ENCODE measurements at places on chromosomes 6 and 20.
A peak's percentile ranks its signal among the peaks of the same experiment; 100 is the strongest.

DNA sequence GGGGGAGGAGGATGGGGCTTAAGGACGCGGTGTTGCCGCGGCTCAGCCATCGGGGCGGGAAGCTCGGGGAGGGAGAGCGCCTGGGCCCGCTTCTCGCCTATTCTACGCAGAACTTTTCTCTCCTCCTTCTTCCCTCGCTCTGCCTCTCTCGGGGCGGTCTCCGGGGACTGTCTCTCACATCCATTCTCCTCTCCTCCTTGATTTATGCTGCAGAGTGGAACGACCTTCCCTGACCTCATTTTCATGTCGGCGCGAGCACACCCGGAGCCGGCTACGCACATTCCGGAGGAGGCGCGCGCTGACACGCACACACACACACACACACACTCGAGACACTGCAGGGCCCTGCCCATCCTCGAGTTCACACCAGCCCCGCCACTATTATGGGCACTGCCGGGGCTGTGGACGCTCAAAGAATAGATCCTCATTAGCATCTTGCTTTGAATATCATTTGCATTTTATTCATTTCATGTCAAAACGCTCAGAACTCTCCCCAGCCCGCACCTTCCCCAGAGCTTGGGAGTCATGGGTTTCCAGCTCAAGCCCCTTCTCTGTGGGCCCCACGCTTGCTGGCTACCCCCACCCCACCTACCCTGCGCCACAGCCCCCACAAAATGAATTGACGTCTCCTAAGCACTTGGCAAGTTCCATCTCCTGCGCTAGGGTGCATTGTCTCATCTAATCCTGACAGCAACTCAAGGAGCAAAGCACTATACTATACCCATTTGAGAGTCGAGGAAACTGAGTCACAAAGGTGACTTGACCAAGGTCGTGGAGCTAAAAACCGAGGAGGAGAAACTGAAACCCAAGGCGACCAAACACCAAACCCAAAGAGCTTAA lies 36.8 kb downstream of the NCR2 start:
- DNase-seq, result no peak

DNA sequence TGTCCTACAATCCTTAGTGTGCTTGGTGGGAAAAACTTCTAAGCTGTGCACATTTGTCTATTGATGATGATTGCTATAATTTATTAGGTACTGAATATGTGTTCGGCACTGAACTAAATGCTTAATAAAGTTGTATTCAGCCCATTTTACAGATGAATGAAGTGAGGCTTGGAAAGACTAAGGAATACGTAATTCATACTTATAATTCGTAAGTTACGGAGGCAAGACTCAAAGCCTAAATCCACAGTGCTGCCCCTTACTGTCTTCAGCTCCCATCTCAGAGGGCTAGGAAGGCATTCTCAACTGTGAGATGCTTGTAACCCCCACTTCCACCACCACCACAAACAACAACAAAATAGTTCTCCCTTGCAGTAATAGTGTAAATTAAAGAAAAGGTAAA lies 171.3 kb downstream of the HS3ST5 start:
- DNase-seq, result no peak

DNA sequence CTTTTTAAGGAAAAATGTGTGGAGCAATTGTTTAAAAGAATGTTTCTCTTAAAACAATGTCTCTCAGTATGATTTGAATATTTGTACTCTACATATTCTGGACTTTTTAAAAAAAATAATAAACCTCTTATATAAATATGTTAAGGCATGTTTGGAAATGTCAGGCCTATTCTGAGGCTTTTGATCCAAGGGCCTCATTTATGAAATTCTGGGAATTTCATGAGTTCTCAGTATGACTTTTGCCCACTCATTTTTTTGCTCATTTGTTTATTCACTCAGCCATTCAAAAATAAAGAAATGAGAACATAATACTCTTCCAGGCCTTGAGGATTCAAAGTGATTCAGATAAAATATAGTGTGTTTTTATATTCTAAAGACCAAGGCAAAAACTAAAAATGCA lies 60.4 kb downstream of the DOK5 start:
- DNase-seq, result no peak

DNA sequence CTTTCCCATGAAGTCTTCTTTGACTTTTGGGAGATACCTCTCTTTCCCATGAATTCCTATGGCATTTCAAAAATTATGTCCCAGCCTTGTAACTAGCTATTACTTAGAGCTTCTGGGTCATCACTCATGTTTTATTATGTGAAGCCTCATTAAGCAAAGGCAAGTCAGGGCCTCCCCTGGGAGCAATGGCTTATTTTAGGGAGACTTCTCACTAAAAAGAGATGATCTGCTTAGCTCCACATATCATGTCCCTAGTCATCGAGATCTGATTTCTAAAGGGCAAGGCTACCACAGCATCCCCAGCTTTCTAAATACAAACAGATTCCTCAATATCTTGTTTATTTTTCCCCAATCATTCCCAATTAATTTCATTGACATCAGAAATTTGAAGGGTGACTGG lies 154.0 kb upstream of the MANEA start:
- no peak for DNase-seq

- DNase-seq, result no peak
These were observed 33.8 kb upstream of the AKAP12 start for GRCh38 chr6:151205721-151206600.

DNA sequence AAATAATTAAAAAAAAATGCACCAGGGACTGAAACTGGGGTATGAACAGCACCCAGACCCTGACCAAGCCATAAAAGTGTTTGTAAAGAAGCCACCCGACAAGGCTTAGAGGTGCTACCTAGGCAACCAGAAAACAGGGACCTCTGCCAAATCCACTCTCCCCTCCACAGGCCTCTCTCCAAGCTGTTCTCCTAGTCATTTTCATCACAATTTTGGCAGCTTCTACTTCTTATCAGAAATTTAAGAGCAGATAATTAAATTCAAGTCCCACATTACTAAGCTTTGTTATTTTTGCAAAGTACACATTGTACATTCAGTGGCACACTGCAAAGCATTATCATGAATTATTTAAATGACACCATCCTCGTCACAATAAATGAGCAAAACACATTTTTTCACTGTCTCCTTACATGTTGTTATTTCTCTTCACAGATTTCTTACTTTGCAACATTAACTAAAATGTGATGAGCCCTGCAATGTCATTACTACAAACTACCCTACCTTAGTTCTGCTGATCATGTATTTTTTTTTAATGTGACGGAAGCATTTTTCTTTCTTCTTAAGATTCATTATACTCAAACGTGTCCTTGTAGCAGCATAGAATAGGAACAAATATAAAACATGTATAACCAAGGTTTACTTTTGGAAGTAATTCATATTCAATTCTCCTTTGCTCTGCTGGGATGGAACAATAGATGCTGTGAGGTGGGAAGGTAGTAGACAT lies 38.1 kb downstream of the ECT2L start:
- DNase-seq, result no peak

DNA sequence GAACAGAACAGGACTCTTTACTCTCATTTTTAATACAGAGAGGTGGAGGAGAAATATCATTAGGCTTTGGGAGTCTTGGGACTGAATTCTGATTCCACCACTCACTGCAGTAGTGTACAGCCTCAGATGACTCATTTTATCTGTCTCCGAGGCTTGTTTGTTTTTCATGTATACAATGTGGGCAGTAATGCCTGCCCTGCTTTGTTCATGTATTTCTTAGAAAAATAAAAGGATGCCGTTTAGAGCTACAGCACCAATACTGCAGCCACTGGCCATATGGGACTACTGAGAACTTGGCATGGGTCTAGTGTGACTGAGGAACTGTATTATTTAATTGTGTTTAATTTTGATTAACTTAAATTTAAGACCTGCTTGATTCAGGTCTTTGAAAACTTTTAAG lies 41.2 kb upstream of the JAG1 start:
- no peak for DNase-seq

DNA sequence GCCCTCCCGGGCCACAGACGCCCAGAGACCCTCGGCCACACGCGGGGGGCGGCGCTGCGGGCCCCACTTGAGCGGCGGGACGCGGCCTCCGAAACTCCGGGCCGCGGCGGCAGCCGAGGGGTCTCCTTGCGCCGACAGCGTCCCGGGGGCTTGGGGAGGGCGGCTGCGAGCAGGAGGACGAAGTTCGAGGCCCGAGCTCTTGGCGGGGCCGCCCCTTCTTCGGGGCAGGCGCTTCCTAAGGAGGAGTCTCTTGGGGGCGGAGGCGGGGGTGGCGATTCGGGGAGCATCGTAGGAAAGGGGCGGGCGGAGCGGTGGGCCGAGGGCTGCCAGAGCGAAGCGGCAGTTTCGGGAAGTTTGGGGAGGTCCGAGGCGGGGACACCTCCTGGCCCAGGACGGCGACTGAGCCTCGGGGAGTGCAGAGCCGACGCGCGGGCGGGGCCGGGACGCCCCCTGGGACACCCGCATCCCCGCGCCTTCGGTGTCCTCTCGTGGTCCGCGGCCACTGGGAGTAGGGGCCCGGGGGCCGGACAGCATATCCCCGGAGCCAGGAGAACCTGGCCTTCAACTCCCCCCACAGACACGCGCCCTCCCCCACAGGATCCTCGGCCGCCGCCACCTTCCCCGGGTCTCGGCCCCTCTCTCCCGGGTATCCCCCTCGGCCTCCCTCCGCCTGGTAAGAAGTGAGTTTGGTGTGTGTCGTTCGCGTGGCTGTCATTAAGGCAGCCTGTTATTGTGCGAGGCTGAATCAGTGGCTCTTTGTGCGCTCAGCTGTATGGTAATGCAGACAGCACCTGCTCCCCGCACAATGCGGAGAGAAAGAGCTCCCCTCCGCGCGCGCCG lies 613 bp upstream of the DLL1 start:
- no peak for DNase-seq

GRCh38 chr20:17501701-17502100 lies 29.5 kb downstream of the BFSP1 start:
- no peak for DNase-seq

- DNase-seq, result no peak
These were observed 28.7 kb downstream of the PTPRK start for GRCh38 chr6:128491610-128492206.

DNA sequence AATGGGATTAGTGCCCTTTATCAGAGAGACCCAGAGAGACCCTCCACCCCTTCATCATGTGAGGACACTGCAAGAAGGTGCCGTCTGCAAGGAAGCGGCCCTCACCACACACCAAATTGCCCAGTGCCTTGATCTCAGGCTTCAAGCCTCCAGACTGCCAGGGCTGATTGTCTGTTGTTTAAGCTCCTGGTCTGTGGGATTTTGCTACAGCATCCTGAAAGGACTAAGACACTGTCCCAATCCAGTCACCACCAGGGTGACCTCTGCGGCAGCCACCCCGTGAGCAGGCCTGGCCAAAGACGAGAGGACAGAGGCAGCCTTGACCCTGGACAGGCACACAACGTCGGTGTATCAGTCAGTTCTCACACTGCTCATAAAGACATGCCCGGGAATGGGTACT lies 13.5 kb upstream of the FRMD1 start:
- DNase-seq, result no peak

DNA sequence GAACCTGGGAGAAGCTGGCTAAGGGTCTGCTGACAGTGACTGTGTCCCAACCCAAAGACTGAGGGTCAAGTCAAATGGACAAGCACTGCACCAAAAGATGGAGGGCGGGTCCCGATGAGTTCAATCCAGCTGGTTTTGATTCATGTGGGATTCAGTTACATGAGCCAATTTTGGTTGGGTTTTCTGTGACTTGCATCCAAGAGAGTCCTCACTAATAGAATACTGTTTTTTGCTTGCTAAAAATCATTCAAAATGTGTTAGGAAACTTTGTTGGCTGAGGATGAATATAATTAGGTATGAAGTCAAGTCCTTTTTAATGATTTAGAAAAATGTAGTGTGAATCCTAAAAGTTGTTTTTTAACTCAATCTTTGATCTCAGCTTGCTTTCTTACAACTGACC lies 323.8 kb upstream of the NOX3 start:
- no peak for DNase-seq

DNA sequence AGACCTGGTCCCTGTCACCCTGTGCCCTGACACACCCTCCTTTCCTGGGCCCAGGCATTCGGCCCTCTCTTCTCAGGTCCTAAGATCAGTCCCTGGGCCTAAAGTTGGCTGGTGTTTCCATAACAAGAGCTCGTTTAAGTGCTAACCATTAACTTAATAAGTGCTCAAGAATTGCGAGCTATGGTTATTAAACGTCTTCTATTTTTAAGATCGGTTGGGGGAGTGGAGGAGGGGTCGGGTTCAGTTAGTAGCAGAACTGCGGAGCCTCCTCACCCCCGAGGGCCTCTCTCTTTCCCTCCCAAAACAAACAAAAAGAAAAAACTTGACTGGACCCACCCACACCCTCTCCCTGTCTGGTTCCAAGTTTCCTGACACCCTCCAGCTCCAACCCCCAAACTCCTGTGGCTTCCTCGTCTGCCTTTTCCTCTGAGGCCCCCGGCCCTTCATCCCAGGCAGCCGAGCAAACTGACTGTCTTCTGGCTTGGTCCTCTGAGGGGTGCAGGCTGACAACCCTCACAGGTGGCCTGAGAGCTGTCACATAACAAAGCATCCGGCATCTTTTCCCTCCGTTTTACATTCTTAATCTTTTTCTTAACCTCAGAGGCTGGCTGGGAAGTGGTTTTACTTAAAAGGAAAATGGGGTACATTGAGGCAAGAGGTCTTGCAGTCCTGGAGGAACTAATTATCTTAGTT lies 2.0 kb downstream of the STK35 start:
- DNase-seq, result no peak

GRCh38 chr6:90868656-90869055 lies 281.8 kb upstream of the MAP3K7 start:
- no peak for DNase-seq

DNA sequence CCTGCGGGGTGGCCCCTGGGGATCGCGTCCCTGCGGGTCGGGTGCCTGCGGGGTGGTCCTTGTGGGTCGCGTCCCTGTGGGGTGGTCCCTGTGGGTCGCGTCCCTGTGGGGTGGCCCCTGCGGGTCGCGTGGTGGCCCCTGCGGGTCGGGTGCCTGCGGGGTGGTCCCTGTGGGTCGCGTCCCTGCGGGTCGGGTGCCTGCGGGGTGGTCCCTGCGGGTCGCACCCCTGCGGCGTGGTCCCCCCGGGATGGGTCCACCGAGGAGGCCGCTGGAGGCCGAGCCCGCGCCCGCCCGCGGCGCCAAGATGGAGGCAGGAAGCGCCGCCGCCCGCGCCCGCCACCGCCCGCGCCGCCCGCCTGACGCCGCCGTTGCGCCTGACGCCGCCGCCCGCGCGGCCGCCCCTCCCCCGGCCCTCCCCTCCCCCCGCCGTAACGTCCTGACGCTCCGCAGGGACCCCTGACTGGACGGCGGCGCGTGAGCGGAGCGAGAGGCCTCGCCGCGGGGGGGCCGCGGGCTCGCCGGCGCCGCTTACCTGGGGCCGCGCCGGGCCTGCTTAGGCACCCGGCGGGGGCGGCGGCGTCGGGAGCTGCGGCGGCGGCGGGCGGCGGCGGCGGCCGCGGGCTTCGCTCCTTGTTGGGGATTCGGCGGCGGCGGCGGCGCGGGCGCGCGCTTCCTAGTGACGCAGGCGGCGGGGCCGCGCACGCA lies at the start of gene GMEB2:
GMEB2 (minus strand) TSS at position 678 of the 705 bp plus-strand sequence. CDS start 7,704 bp downstream, outside the sequence.
- peak; percentile 81 for DNase-seq

GRCh38 chr20:11492386-11492785 lies 425.3 kb upstream of the BTBD3 start:
- no peak for DNase-seq

- DNase-seq, result no peak
These were observed 26.7 kb upstream of the MYLIP start for GRCh38 chr6:16102208-16102607.

Measured in activated CD4-positive, CD25-positive, alpha-beta regulatory T cell (primary cell).